Right renal pelvis (tissue), 4 donors: ENCODE measurements at places on chromosomes 2 and 18. TPM values are rescaled to one million over a fixed set of nuclear protein-coding genes. Genes with fewer than 3 reads are reported as not detected.

The SMC6 gene
- 36.4 TPM for polyA plus RNA-seq

DNA sequence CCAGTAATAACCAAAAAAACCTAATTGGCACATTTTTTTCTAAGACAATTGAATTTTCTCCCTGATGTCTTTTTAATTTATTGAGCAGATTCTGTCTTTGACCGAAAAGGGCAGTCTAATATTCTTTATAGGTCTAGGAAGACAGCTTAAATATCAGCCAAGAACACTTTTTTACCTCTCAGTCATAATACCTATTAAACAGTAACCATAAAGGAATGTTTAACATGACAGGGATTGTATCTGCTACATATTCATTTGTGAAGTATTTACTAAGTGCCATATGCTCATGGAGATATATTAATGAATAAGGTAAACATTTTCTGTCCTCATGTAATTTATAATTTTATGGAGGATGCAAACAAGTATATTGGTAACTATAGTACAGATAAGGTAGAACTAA, 3.1 kb upstream of the HTR2B start:
- DNase-seq = no peak

The DPP4 gene
- 89.9 TPM for polyA plus RNA-seq

- no peak for DNase-seq
Measured at GRCh38 chr2:238785528-238785860, 62.4 kb upstream of the TWIST2 start.

DNA sequence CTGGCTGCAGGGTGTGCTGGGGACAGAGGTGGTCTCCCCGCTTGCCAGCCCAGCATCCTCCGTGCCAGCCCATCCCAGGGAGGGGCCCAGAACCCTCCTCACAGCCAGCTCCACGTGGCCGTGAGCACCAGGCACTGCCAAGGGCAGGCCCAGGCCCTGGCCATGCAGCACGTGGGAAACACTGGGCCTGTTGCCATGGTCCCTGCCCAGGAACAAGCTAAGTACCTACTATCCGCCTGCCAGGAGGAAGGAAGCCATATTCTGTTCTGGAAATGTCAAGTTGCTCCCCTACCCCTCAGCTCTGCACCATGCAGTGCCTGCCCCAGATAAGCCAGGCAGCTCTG, 250.6 kb downstream of the CYP26B1 start:
- DNase-seq = no peak

The C2orf74 gene
- polyA plus RNA-seq = 40.4 TPM

The ALS2 gene
- 28.3 TPM for polyA plus RNA-seq

The FSHR gene
- polyA plus RNA-seq = not detected

- DNase-seq = no peak
Measured at GRCh38 chr2:108305901-108306300, 17.2 kb downstream of the SULT1C2 start.

GRCh38 chr2:145411493-145411892, 891.6 kb upstream of the ZEB2 start:
- no peak for DNase-seq
